ENCODE measurements at places on chromosomes 3 and 15.
A peak's percentile ranks its signal among the peaks of the same experiment; 100 is the strongest.

- no peaks in the 10 kb centered on the region for H3K4me1 ChIP-seq
- peaks cover 51% of the 10 kb centered on the region for H3K27me3 ChIP-seq
- H3K4me3 ChIP-seq, result no peak overlapping the region
- H3K36me3 ChIP-seq, result no peaks in the 10 kb centered on the region
- DNase-seq, result no peak
Observed at GRCh38 chr3:160709477-160710182, 32.7 kb downstream of the ARL14 start.

DNA sequence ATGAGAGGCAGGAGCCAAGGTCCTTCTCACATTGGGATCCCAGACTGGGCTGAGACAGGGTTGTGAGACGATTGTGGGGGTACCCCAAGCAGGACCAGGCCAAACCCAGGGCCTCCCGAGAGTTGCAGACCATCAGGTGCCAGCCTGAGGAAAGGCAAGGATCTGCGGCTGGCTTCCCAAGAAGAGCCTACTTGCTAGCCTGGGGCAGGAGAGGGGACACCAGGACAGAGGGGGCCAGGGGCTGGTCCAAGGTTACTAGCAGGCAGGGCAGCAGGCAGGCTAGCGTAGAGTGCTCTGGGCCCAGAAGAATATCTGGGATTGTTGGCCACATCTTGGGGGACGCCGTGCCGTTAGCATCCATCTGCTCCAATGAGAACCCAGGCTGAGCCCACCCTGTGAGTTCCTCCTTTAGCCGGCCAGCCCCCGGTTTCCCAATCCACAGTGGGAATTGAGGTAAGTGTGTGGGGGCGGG is 546 bp downstream of the CISH start:
- H3K4me3 ChIP-seq, result peak overlapping the region; percentile 92
- H3K4me1 ChIP-seq, result peaks cover 32% of the 10 kb centered on the region
- no peaks in the 10 kb centered on the region for H3K27me3 ChIP-seq
- H3K36me3 ChIP-seq, result peaks cover 69% of the 10 kb centered on the region
- peak overlapping the region; percentile 99 for H3K27ac ChIP-seq

DNA sequence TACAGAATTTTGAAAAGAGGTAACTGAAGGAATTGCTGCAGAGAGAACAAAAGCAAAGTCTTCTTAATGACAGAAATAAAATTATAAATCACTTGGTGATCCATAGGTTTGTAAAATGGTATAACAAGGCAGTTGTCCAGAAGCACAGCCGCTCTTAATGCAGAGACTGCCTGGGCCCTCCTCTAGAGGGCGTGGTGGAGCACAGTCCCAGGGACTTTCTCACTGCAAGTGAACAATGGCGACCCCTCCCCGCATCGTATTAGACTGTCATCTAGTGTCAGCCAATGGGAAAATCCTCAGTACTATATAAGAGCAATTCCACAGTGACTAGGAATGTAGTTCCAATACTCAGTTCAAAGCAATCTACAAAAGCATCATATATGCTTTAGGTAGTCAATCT is 26.4 kb upstream of the ZBED2 start:
- H3K36me3 ChIP-seq, result peaks cover 7% of the 10 kb centered on the region
- H3K27ac ChIP-seq, result no peak overlapping the region
- DNase-seq, result peak; percentile 52

- H3K27me3 ChIP-seq, result no peaks in the 10 kb centered on the region
- H3K4me1 ChIP-seq, result no peaks in the 10 kb centered on the region
- H3K36me3 ChIP-seq, result no peaks in the 10 kb centered on the region
- no peak for DNase-seq
- H3K4me3 ChIP-seq, result no peak overlapping the region
Observed at GRCh38 chr3:143269741-143270140, 150.2 kb downstream of the CHST2 start.

- peak overlapping the region; percentile 38 for H3K27ac ChIP-seq
- peaks cover 15% of the 10 kb centered on the region for H3K36me3 ChIP-seq
- peaks cover 38% of the 10 kb centered on the region for H3K4me1 ChIP-seq
- no peak for DNase-seq
- no peaks in the 10 kb centered on the region for H3K27me3 ChIP-seq
Observed at GRCh38 chr3:46926447-46926846, 48.9 kb downstream of the PTH1R start.

- peaks cover 18% of the 10 kb centered on the region for H3K27me3 ChIP-seq
- H3K4me1 ChIP-seq, result peaks cover 8% of the 10 kb centered on the region
- H3K36me3 ChIP-seq, result no peaks in the 10 kb centered on the region
- no peak overlapping the region for H3K27ac ChIP-seq
Observed at GRCh38 chr3:16177382-16177781, 2.9 kb downstream of the GALNT15 start.

DNA sequence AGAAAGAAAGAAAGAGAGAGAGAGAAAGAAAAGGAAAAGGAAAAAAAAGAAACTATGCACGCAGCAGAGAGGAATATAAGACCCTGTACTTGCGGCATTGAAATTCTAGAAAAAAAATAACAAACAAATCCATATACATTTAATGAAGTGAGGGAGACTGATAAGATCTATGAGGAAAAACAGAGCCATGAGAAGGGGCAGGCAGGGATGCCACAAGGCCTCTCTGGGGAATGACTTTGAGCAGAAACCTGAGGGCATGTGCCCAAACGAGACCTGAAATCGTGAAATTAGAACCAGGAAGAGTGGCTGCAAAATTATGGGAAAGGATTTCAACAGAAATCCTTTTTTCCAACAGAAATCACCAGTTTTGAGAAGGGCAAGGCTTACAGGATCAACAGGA is 98.4 kb downstream of the GABRB3 start:
- no peak overlapping the region for H3K4me3 ChIP-seq
- no peaks in the 10 kb centered on the region for H3K4me1 ChIP-seq
- H3K27me3 ChIP-seq, result no peaks in the 10 kb centered on the region
- H3K27ac ChIP-seq, result no peak overlapping the region
- DNase-seq, result no peak

GRCh38 chr15:84079885-84080777 is 155.4 kb upstream of the GOLGA6L4 start:
- no peaks in the 10 kb centered on the region for H3K36me3 ChIP-seq
- H3K27me3 ChIP-seq, result peaks cover 36% of the 10 kb centered on the region
- H3K4me1 ChIP-seq, result peaks cover 6% of the 10 kb centered on the region
- H3K4me3 ChIP-seq, result peak overlapping the region; percentile 94
- H3K27ac ChIP-seq, result no peak overlapping the region

DNA sequence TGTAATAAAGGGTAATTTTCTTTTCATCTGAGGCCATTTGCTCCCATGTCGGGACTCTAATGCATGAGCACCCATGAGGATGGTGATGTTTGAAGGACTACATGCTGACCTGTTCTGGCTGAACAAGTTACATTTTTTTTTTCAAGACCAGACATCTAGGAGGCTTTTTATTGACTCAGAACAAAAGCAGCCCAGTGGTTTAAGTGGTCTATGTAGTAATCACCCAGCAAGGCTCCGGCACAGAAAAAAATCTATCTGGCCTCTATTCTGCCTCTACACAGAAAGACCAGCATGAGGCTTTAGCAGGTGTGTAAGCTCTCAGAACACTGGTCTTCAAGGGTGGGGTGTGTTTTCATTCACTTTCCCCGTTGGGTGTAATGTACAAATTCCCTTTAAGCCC is 95.1 kb upstream of the ZBED2 start:
- H3K36me3 ChIP-seq, result no peaks in the 10 kb centered on the region
- H3K4me3 ChIP-seq, result no peak overlapping the region
- H3K27me3 ChIP-seq, result no peaks in the 10 kb centered on the region
- H3K27ac ChIP-seq, result no peak overlapping the region

GRCh38 chr3:179933080-179933479 is 103.7 kb downstream of the PEX5L start:
- H3K27ac ChIP-seq, result no peak overlapping the region
- no peak overlapping the region for H3K4me3 ChIP-seq
- no peaks in the 10 kb centered on the region for H3K4me1 ChIP-seq

- H3K36me3 ChIP-seq, result peaks cover 2% of the 10 kb centered on the region
- H3K27me3 ChIP-seq, result no peaks in the 10 kb centered on the region
Observed at GRCh38 chr3:186510374-186511079, 33.7 kb downstream of the CRYGS start.

GRCh38 chr15:99076109-99076508 is 28.8 kb upstream of the SYNM start:
- peaks cover 18% of the 10 kb centered on the region for H3K27me3 ChIP-seq
- H3K36me3 ChIP-seq, result no peaks in the 10 kb centered on the region
- no peak overlapping the region for H3K27ac ChIP-seq
- H3K4me3 ChIP-seq, result peak overlapping the region; percentile 80
- no peak for DNase-seq
- H3K4me1 ChIP-seq, result peaks cover 5% of the 10 kb centered on the region

- no peak overlapping the region for H3K4me3 ChIP-seq
- no peaks in the 10 kb centered on the region for H3K27me3 ChIP-seq
- DNase-seq, result no peak
Observed at GRCh38 chr3:12822725-12823373, 18.5 kb downstream of the RPL32 start.

DNA sequence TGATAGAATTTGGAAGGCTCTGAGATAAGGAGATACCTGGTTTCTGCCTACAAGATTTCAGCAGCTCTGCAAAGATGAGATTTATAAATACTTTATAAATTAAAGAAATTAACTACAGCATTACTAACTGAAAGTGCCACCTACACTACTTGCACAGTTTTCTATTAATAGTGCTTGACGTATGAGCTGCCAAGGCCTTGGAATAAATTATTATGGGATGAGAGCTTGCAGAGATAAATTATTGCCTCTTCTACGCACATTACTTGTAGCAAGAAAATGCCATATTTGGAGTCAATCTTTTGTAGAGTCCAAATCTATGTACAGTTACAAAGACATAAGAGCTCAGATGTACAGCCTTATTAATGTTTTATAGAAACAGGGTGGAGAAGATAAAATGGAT is 89.1 kb downstream of the BCHE start:
- no peaks in the 10 kb centered on the region for H3K27me3 ChIP-seq
- no peak overlapping the region for H3K27ac ChIP-seq
- H3K4me3 ChIP-seq, result no peak overlapping the region
- DNase-seq, result no peak

- no peak overlapping the region for H3K4me3 ChIP-seq
- no peaks in the 10 kb centered on the region for H3K27me3 ChIP-seq
- H3K4me1 ChIP-seq, result no peaks in the 10 kb centered on the region
- no peak overlapping the region for H3K27ac ChIP-seq
- no peak for DNase-seq
Observed at GRCh38 chr3:78995087-78995486, 772.7 kb downstream of the ROBO1 start.

- H3K27me3 ChIP-seq, result peaks cover 5% of the 10 kb centered on the region
- no peaks in the 10 kb centered on the region for H3K4me1 ChIP-seq
- H3K4me3 ChIP-seq, result no peak overlapping the region
- H3K36me3 ChIP-seq, result no peaks in the 10 kb centered on the region
- no peak overlapping the region for H3K27ac ChIP-seq
- no peak for DNase-seq
Observed at GRCh38 chr15:49848807-49849206, 228.0 kb downstream of the DTWD1 start.

- H3K4me1 ChIP-seq, result no peaks in the 10 kb centered on the region
- DNase-seq, result no peak
- H3K27me3 ChIP-seq, result no peaks in the 10 kb centered on the region
- H3K36me3 ChIP-seq, result no peaks in the 10 kb centered on the region
- H3K27ac ChIP-seq, result no peak overlapping the region
Observed at GRCh38 chr3:85589145-85589544, 630.4 kb downstream of the CADM2 start.

GRCh38 chr3:86995537-86995936 is 4.6 kb upstream of the VGLL3 start:
- no peak overlapping the region for H3K27ac ChIP-seq
- DNase-seq, result no peak
- H3K27me3 ChIP-seq, result peaks cover 26% of the 10 kb centered on the region
- H3K4me3 ChIP-seq, result no peak overlapping the region

- H3K4me1 ChIP-seq, result peaks cover 100% of the 10 kb centered on the region
- peak overlapping the region; percentile 82 for H3K4me3 ChIP-seq
- peak overlapping the region; percentile 88 for H3K27ac ChIP-seq
- no peaks in the 10 kb centered on the region for H3K27me3 ChIP-seq
- DNase-seq, result no peak
Observed at GRCh38 chr3:71456156-71456555, 127.4 kb downstream of the FOXP1 start.

- no peak overlapping the region for H3K4me3 ChIP-seq
- H3K27ac ChIP-seq, result no peak overlapping the region
Observed at GRCh38 chr3:128965818-128966217, 28.1 kb downstream of the CFAP92 start.

DNA sequence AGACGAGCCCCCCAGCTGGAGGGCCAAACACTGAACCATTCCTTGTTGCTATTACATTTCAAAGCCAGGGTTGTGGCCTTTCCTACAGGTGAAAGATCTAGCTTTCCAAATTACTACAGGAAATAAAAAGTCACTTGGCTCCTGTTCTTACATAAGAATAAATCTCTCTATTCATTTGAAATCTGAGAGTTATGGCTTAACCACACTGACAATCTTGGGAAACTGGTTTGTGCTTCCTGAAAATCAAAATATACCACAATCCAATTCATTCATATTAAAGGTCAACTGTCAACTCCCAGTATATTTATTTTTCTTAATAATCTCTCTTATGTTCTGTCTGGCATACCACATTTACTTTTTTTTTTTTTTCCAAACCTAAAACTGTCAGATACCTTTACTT is 103.7 kb upstream of the LMOD3 start:
- no peaks in the 10 kb centered on the region for H3K4me1 ChIP-seq
- H3K4me3 ChIP-seq, result no peak overlapping the region
- no peaks in the 10 kb centered on the region for H3K36me3 ChIP-seq
- DNase-seq, result no peak
- no peak overlapping the region for H3K27ac ChIP-seq

- H3K27me3 ChIP-seq, result peaks cover 75% of the 10 kb centered on the region
- peaks cover 15% of the 10 kb centered on the region for H3K4me1 ChIP-seq
- no peak for DNase-seq
- H3K27ac ChIP-seq, result no peak overlapping the region
- H3K4me3 ChIP-seq, result peak overlapping the region; percentile 57
Observed at GRCh38 chr3:55483196-55484095, 3.7 kb downstream of the WNT5A start.

DNA sequence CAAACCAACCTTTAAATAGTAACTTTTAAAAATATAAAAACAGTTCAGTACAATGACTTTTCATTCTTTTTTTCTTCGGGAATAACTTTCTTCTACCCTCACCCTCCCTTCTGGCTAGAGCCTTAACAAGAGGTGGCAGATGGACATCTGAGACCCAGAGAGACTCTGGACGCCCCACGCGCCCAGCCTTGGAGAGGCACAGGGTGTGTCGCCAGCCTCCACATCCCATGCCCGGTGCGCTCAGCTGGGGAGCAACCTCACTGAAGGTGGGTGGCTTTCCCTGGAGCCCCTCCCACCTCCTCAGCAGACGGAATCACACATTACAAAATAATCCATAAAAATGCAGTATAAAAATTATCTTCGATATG is 49.5 kb downstream of the TLE3 start:
- H3K4me3 ChIP-seq, result no peak overlapping the region
- no peaks in the 10 kb centered on the region for H3K27me3 ChIP-seq
- H3K4me1 ChIP-seq, result peaks cover 6% of the 10 kb centered on the region
- peaks cover 3% of the 10 kb centered on the region for H3K36me3 ChIP-seq

- H3K27me3 ChIP-seq, result no peaks in the 10 kb centered on the region
- H3K4me3 ChIP-seq, result no peak overlapping the region
- H3K27ac ChIP-seq, result no peak overlapping the region
- no peaks in the 10 kb centered on the region for H3K36me3 ChIP-seq
Observed at GRCh38 chr15:43239732-43240491, 19.1 kb upstream of the EPB42 start.
